NT2/D1 (cell line): ENCODE measurements at places on chromosomes 12 and 14.

- DNase-seq, result no peak
Observed at GRCh38 chr12:113129664-113130456, 5.7 kb downstream of the RASAL1 start.

DNA sequence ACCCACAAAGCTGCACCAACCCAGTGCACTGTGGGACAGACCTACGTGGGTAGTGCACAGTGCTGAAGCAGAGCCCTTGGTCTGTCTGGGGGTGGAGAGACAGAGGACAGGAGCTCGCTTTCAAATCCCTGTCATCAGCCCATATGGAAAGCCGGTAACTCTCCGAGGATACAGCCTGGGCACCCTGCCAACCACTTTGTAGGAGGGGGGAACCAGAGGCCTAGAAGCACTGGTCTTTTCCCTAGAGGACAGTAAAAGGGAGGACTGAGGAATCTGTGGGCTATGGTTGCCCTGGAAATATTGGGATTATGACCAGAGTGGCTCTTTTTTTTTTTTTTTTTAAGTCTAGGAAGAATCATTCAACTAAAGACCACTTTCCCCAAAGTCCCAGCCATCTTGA, 74.3 kb downstream of the MAP3K9 start:
- no peak for DNase-seq

DNA sequence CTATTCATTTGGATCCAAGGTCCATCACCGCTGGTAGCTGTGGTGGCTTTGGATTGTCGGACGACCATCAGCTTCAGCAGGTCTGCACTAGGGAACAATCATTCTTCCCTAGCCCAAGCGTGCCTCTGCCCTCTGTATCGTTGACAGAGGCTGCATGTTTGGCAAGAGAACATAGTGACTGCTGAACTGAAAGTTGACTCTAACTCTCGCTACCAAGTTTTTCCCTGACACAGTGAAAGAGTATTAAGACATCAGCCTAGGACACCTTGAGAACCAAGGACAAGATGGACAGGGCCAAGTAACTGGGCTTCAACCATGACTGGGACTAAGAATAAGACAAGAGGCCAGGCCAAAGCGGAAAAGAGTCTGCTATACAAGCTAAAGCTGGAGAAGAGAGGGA, 26.3 kb downstream of the TSHR start:
- DNase-seq, result no peak

- no peak for DNase-seq
Observed at GRCh38 chr12:97118796-97119375, 211.8 kb downstream of the NEDD1 start.

DNA sequence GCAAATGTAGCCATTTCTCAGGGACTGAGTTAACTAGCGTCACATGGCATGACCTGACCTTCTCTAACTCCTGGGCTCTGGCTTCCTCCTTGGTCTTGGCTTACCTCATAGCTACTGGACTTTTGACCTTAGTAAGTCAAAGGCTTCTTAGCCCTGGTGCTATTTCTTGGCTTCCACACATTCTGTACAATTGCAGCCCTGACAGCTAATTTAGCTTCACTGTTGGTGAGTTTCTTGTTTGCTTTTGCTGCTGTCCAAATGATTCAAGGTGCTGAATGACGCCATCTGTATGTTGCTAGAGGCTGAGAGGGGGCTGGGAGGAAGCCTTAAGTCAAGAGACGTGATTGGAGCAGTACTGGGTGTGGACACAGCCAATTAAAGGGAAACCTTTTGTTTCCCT, 202.7 kb downstream of the PRKD1 start:
- DNase-seq, result no peak

DNA sequence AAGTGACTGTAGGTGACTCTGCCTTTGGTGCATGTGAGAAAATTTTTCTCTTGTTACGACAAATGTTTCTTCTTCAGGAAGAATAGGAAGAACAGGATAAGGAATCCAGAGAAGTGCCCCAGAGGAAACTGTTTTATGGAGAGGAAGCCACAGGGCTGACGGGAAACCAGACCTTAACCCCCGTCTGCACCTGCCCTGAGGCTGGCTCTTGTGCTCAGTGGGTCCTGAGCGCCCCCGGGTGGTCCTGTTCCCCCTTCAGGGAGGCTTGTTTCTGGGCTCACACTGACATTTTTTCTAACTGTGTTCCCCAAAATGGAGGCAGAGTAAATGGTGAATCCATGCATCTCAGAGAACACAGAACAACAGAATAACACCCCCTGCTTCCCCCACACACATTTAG, 691.8 kb downstream of the TMEM121 start:
- DNase-seq, result no peak

- DNase-seq, result peak; percentile 33
Observed at GRCh38 chr14:61930101-61930857, 168.1 kb downstream of the SNAPC1 start.

- no peak for DNase-seq
Observed at GRCh38 chr12:75712223-75712622, 200.8 kb upstream of the KRR1 start.

DNA sequence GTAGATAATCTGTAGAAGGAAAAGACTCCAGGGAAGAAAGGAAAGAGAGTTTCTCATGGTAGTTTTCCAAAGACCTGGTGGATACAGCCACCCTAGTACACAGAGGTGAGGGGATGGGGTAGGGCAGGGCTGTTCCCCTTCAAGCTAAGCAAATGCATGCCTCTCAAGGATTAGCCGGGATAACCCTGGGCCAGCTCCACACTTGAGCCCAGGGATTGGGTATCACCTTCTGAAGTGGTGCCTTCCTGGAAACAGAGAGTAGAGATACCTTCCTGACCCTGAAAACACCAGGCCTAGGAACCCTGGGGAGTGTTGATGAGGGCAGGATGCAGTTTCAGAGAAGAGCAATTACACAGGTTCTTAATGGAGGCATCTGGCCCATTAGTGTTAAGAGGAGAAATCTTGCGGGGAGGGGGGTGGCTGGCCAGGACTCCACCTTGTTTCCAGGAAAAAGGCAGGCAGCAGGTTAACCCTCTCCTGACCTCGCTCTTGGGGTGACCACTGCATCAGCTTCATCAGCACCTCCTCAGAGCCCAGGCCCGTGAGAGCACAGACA, 106.9 kb upstream of the TMEM233 start:
- DNase-seq, result peak; percentile 74

DNA sequence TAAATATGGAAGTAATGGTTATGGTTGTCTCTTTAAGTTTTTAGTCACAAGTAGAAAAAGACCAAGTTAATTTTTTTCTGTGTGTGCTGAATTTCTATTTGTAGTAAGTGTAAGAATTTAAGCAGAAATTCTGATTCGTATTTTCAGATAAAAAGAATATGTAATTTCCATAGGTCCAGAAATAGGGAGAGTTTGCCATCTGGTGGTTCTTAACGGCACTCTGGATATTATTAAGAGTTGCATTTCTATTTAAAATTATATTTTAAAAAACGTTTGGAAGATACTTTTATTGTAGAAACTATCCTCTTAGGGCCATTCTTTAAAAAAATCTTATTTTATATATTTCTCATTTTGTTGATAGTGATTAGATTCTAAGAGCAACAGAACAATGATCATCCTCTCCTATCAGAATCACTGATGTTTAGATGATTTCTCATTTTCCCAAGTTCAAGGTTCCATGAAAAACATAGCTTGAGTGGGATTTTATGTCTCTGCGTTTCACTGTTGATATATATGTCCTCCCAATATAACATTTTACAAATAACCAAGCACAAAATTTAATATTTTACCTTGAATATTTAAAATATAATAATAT, 88.3 kb downstream of the LRRK2 start:
- DNase-seq, result no peak

DNA sequence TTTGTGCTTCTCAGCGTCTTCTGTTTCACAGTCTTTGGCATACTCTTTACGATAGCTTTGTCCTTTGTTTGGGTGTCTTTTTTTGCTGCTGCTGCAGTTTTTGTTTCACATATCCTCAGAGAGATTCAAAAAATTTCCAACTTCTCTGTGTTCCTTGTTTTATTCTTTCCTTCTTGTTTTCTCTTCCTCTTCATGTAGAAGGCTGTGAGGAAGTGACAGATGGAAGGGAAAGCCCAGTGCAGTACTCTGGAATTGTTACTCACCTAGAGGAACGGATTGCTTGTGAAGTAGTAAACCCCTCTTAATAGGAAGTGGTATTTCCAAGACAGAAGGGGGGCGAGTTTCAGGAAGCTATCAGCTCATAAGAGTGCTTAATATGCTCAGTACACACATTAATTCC, 1.7 kb downstream of the CREBL2 start:
- no peak for DNase-seq

DNA sequence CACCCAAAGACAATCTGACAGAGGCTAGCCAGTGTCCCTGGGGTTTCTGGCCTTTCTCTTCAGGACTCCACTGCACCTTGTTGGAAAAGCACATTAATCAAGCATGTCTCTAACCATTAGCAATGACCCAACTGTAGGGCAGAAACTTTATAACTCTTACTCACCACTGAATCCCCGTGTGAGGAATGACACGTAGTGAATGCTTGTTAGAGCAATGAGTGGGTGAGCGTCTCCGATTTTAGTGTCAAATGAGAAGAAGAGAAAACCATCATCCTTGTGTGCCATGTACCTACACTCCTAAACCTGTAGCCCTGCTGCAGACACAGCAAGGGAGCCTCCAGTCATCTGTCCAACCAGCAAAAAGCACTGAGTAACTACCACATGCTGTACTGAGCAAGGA, 56.5 kb upstream of the GPR68 start:
- no peak for DNase-seq

DNA sequence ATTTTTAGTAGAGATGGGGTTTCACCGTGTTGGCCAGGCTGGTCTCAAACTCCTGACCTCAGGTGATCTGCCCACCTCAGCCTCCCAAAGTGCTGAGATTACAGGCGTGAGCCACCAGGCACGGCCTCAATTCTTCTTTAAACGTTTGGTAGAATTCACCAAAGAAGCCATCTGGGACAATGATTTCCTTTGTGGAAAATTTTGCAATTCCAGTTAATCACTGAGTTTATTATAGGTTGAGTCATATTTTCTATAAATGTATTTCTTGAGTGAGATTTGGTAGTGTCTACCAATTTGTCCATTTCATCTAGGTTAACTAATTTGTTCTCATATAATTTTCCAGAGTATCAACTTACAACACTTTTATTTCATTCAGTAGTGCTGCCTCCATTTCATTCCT, 683.9 kb upstream of the TMEM132C start:
- DNase-seq, result no peak

GRCh38 chr12:80714846-80715245, 1.9 kb upstream of the MYF5 start:
- no peak for DNase-seq

GRCh38 chr12:103462675-103463074, 33.1 kb downstream of the C12orf42 start:
- DNase-seq, result no peak

GRCh38 chr14:95147597-95147996, 9.7 kb downstream of the DICER1 start:
- no peak for DNase-seq

DNA sequence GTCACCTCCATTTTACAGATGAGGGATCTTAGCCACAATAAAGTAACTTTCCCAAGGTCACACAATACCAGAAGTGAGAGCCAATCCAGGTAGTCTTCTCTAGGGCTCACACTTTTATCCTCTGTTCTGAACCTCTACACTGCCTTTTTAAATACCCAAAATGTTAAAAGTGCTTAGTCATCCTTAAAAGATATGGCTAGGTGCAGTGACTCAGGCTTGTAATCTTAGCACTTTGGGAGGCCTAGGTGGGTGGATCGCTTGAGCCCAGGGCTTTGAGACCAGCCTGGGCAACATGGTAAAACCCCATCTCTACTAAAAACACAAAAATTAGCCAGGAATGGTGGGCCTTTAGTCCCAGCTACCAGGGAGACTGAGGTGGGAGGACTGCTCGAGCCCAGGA, 104.1 kb upstream of the PPP4R3A start:
- no peak for DNase-seq
